NCI-H2081 treated with DMSO at 0.1 percent for 48 hours (cell line): ENCODE measurements at places on chromosomes 12 and 14.

DNA sequence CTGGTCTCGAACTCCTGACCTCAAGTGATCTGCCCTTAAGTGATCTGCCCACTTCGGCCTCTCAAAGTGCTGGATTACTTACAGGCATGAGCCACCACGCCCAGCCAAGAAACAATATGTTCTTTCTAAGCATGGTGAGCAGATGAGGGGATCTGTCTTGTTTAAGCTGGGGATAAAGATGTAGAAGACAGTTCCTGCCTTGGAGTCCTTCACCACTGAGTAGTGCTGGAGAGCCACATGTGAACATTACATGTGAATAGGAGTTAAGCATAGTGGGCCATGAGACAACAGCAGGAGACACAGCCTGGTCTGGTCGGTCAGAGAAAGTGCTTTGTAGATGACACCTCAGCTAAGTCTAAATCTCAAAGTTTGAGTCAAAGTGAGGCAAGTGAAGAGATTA, 26.0 kb downstream of the TMBIM6 start:
- no peak for DNase-seq

GRCh38 chr12:91182636-91183455, at the start of gene DCN:
Gene DCN, minus strand, starts transcription at chr12:91182817. Its CDS starts 4,265 bp downstream, at chr12:91178552.
- no peak for DNase-seq

GRCh38 chr12:14664434-14665023, 31.9 kb downstream of the GUCY2C start:
- peak; percentile 26 for DNase-seq

DNA sequence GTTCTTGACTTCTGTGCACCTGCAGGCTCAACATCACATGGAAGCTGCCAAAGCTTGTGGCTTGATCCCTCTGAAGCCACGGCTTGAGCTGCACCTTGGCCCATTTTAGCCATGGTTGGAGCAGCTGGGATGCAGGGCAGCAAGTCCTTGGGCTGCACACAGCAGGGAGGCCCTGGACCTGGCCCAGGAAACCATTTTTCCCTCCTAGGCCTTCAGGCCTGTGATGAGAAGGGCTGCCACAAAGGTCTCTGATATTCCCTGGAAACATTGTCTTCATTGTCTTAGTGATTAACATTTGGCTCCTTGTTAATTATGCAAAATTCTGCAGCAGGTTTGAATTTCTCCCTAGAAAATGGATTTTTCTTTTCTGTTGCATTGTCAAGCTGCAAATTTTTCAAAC, 394.1 kb upstream of the FAR2 start:
- DNase-seq, result no peak

- no peak for DNase-seq
These were observed 29.0 kb upstream of the LUM start for GRCh38 chr12:91140026-91140931.

- no peak for DNase-seq
These were observed 26.8 kb upstream of the LYZ start for GRCh38 chr12:69321351-69321750.

DNA sequence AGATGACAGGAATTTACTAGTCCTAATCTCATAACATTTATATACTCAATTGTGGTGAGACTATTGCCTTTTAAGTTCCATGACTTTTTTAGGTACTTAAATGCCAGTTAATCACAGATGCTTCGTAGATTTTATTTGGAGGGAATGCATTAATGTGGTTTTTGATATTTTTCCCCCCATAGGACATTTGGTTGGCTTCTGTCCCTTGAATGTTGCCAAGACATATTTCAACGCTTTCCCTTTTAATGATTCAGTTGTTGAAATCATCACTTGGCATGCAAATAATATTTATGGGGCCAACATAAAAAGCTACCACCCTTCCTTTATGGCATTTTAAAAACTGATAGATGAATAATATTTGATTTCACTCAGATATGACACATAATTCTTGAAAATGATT, 172.1 kb downstream of the ACSS3 start:
- no peak for DNase-seq

- DNase-seq, result no peak
These were observed 678.7 kb upstream of the TMEM132C start for GRCh38 chr12:127588249-127588648.

DNA sequence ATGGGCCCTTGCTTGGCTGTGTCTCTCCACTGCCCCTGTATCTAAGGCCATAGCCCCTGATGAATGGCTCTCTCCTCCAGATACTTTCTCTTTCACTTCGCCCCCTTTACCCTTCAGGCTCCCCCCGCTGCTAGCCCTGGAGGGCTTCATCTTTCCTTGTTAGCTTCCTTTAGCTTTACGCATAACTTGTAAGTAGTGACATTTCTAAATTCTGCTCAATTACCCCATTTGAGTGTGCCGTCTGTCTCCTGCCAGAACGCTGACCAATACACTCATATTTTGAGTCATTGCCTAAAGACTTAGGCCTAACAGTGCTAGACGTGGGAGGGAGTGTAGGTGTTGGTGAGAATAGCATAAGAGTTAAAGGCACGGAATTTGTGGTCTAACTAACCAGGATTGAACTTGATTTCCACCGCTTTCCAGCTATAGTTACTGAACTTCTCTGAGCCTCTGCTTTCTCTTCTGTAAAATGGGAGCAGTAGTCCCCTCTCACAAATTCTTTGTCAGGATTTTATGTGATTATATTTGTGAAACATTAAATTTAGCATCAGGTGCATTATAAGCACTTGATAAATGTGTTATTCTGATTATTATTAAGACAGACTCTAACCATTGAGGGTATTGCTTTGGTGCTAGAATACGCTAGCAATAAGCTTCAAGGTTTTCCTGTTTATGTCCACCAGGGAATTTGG, 129.3 kb downstream of the ZFP36L1 start:
- DNase-seq, result no peak

DNA sequence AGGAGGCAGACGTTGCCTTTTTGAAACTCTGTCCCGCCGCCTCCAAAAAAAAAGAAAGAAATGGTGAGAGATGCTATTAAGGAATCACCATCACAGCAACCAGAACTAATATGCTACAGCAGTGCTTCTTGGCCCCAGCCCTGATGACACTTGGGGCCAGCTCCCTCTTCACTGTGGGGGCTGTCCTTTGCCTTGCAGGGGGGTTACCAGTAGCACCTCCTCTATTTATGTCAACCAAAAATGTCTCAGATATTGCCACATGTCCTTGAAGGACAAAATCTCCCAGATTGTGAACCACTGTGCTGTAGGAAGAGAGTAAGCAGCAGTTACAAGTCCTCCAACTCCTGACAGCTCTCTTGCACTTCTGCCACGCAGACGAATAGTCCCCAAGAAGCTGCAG, 76.4 kb downstream of the LRRC74A start:
- DNase-seq, result no peak

DNA sequence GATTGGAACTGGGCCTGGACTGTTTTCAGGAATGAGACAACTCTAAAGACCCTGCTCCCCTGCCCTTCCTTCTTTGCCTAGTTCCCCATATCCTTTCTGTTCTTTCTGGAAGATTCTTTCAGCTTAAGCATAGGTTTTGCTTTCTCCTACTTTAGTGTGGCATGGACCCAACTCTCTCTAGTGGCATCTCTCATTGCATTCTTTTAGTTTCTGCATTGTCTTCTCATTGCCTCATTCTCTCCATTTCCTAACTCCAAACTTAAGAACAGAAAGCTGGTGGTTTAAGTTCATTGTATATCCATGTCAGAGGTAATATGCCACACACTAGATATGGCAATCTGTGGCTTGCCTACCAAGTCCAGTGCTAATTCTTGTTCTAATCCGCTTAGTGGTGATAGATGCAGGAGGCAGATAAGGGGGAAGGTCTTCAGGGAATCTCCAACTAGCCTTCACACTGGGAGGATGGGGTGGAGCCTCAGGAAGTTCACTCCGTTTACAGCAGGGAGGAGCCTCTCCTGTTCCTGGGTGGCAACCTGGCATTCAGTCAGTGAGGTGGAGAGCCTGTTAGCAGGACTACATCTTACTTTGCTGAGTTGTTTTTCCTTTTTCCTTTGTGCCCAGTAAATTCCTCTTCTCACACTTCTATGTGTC, 165.1 kb upstream of the LMNTD1 start:
- DNase-seq, result no peak

GRCh38 chr14:89721956-89722355, 232.6 kb downstream of the EFCAB11 start:
- no peak for DNase-seq

GRCh38 chr12:49021292-49021915, 2.8 kb upstream of the PRKAG1 start:
- DNase-seq, result no peak

DNA sequence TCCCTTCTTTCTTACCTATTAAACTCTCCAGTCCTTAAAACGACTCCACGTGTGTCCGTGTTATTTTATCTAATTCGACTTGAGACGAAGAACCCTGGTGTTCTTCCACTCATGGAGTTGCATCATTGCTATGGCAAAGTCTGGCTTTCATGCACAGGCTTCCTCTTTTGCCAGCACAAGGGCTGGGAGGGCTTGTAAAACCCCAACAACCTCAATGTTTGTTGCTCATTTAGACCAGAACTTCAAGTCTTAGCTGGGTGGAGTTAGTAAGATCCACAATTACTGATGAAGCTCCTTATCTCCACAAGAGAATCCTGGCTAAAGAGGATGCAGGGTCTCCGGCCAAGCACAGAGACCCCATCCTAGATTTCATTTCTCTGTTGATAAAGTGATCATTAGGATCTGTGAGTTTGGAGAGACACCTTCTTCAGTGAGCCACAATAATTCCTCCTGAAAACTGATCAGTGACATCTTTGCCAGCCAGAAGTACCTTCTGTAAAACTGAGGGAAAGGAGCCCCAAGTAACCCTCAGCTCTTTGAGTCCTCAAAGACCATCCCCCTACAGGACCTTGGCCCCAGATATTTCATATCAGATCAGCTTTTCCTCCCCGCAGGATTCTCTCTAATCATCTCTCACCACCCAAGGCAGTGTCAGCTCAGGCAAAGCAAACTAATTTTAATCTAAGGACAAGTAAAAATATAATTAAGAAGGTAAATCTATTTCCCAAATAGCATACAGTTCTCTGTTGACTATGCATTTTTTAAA, 514.6 kb downstream of the FUT8 start:
- DNase-seq, result no peak

- DNase-seq, result no peak
These were observed 3.7 kb downstream of the TMEM52B start for GRCh38 chr12:10182354-10183049.

DNA sequence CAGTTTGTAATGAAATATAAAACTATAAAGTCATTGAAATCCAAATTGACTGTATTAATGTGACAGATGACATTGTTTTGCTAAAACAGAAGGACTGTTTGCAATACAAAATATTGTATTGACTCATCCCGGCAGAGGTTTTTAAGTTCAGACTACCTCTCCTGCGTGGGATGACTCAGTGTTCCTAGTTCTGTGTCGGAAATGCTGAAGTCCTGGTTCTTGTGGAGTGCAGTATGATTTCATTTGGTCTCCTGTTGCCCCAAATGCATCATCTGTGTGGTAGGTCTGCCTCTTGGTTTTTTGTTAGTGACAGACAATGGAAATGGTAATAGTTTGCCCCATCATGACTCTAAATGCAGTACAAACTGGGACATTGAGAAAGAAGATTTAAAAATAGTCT, 27.8 kb downstream of the PELI2 start:
- DNase-seq, result no peak

DNA sequence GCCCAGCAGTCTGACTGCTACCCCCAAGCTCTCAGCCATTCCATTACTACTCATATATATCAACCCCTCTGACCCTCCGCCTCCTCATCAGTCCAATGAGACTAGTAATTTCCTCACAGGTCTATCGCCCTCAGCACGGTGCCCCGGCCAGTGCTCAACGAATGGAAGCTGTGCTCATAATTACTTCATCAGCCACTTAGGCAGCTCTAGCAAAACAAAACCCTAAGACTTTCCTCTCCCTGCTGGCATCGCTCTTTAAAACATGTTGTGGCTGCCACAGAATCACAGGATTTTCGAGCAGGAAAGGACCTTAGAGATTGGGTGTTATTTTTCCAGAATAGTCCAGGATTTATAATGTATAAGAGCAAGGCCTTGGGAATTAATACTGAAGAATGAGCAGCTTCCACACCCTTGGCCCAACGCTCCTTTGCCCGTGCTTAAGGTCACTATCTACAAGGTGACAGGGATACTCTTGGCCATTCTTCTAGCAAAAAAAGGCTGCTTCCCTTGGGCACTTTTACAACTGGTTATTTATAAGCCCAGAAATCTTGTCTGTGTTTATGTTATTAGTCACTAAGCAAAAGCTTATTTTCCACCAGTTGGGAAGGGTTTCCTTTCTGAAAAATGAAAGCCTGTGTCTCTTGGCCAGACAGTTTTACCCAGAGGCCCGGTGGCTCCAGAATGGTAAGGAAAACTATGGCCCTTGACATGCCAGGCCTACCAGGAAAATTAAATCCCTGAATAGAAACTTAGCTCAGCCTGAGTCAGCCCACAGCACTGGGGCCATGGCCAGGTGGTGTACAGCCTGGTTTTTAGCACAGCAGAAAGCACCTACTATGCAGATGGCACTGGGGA, 47.9 kb downstream of the NUAK1 start:
- no peak for DNase-seq
